ENCODE measurements at places on chromosomes 3 and 15.
A peak's percentile ranks its signal among the peaks of the same experiment; 100 is the strongest.

DNA sequence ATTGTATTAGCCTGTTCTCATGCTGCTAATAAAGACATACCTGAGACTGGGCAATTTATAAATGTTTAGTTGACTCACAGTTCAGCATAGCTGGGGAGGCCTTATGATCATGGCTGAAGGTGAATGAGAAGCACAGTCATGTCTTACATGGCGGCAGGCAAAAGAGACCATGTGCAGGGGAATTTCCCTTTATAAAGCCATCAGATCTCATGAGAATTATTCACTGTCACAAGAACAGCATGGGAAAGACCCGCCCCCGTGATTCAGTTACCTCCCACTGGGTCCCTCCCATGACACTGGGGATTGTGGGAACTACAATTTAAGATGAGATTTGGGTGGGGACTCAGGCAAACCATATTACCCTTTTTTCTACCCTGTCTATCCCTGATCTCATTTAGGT is 51.5 kb upstream of the MYZAP start:
- DNase-seq = peak; percentile 47

GRCh38 chr3:94904156-94904674 is 841.4 kb downstream of the NSUN3 start:
- DNase-seq = no peak

DNA sequence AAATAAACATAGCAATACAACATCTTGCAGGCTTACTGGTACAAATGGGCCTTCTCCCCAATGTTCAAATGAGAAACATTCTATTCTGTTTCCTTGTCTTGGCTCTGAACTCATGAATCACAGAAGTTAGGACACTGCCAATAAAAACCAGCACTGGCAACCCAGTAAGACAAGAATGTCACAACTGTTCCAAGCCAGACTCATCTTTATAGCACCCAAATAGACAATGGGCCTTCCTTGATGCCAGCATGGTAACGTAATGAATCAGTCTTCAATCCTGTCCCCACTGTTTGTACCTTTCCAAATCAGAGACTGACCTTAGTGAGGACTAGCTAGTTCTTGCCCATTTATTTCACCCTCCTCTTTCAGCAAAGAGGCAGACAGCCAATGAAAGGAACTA is 14.1 kb upstream of the RPS17 start:
- no peak for DNase-seq

DNA sequence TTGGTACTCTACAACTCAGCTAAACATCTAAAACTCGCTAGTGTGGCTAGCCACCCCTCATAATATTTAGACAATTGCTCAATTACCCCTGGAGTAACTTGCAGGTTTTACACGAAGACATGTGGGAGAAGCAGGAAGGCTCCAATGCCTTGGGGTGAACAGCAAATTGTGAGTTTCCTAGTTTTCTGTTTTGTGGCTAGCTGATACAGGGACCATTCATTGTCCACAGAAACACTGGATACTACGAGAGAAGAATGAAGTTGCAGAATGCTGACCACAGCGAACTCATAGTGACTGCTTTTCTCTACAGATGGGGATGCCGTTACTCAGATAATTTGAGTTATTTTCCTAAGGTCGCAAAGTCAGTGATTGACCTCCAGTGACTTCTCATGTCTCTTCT is 212.9 kb downstream of the P3H2 start:
- DNase-seq = no peak

DNA sequence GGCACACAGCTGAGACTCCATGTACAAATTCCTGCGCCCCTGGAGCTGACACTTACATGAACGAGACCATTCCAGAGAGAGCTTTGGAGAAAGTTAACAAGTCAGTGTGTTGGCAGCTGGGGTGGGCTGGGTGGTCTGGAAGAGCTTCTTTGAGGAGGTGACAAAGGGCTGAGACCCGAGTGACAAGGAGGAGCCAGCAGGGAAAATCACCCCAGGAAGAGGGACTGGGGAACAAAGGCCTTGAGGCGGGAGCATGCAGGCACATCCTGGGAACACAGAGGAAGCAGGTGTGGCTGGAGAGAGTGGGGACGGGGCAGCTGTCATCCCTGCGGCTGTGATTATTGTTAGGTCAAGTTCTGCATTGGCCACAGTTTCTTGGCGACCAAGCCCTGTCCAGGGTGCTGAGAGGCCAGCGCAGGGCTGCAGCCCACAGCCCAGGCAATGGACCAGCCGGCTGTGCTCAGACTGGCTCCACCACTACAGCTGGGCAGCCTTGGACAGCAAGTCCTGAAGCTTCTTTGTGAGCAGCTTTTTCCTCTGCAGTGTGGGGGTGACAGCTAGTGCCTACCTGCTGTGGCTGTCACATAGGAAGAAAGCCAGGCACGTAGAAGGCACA is 34.2 kb upstream of the PRR23E start:
- peak; percentile 67 for DNase-seq

DNA sequence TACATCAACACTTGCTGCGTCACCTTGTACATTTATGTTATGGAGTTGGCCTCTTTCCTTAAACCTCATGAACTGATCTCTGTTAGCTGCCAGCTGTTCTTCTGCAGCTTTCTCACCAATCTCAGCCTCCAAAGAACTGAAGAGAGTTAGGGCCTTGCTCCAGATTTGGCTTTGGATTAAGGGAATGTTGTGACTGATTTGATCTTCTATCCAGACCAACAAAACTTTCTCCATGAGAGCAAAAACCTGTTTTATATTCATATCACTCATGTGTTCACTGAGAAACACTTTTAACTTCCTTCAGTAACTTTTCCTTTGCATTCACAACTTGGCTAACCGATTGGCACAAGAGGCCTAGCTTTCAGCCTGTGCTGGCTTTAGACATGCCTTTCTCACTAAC is 1156.0 kb upstream of the CADM2 start:
- no peak for DNase-seq

DNA sequence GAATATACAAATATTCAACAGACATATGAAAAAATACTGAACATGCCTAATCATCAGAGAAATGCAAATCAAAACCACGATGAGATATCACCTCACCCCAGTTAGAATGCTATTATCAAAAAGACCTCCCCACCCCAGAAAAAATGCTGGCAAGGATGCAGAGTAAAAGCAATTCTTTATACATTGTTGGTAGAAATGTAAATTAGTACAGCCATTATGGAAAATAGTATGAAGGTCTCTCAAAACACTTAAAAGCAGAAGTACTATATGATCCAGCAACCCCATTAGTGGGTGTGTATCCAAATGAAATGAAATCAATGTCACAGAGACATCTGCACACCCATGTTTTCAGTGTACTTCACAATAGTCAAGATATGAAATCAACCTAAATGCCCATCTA is 308.7 kb downstream of the CHST2 start:
- DNase-seq = no peak

DNA sequence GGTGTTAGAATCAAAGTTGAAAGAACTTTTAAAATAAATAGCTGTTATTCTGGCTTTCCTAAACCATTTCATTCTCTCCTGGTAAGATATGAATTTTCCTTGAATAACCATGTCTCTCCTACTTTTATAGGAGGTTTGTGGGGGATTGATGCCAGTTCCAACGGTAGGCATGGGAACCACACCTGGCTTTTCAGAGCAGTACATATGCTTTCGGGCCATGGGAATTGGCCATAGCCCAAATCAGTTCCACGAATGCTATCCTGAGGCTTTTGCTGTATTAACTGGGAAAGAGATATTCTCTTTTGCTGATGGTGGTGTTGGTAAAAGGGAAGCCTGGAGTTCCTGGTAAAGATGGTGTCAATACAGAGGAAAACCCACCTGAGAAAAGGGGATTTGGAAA is 396.2 kb upstream of the ZNF385D start:
- DNase-seq = no peak

GRCh38 chr3:109188741-109189140 is 52.2 kb downstream of the C3orf85 start:
- peak; percentile 99 for DNase-seq

GRCh38 chr3:188554404-188554803 is 400.4 kb downstream of the LPP start:
- DNase-seq = no peak

DNA sequence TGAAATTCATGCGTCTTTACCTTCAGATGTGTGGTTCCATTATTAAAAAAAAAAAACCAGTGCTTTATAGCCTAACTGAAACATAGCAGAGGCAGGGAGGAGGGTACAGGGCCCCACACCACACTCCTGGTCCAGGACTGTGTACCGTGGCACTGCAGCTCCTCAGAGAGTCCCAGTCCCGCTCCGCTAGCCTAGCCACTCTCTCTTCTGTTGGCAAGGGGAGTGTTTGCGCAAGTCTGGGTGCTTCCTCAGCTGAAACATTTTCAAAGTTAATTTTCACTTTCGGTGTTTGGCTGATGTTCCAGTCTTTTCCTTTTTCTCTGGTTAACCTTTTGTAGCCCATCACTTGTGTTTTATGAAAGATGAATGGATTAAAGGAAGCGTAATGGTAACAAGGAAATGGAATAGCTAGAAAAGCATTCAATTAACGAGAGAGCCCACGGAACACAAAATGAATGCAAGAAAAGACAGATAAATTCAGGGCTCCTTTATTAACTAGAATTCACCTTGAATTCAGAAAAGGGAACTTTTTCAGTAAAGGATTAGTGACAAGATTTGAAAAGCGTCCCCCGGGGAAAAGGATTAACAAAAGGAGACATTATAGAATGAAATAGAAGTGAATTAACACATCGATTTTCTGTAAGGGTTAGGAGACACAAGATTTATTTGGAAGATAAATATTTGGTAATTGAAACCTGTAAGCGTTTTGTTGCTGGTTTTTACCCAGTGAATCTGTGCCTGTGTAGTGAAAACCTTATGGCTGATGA is 177.0 kb downstream of the CACNA2D3 start:
- peak; percentile 64 for DNase-seq

- DNase-seq = peak; percentile 24
These were observed 1003.5 kb downstream of the AGBL1 start for GRCh38 chr15:87083201-87083600.

- peak; percentile 36 for DNase-seq
These were observed 1.7 kb downstream of the SLMAP start for GRCh38 chr3:57757642-57758297.

DNA sequence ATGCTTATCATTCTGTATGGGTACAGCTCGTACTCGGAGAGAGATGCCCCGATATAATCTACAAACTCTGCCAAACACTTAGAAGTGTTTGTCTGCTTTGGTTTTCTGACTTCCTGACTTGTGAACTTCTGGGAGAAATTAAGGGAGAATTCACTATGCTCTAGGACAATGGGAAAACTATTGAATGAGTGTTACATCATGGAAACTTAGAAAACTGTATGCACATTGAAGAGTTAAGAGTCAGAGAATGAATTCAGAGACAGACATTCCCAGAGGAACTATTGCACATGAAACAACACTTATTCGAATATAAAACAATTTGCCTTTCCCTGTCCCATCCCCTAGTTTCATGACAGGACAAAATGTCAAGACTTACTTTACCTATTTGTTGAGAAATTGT is 57.8 kb downstream of the DTWD1 start:
- DNase-seq = no peak

- no peak for DNase-seq
These were observed 41.5 kb downstream of the HRH1 start for GRCh38 chr3:11195721-11196332.

GRCh38 chr3:60000311-60001105 is 950.7 kb upstream of the CFAP20DC start:
- no peak for DNase-seq

- no peak for DNase-seq
These were observed 22.5 kb downstream of the SLC6A20 start for GRCh38 chr3:45773714-45774449.

DNA sequence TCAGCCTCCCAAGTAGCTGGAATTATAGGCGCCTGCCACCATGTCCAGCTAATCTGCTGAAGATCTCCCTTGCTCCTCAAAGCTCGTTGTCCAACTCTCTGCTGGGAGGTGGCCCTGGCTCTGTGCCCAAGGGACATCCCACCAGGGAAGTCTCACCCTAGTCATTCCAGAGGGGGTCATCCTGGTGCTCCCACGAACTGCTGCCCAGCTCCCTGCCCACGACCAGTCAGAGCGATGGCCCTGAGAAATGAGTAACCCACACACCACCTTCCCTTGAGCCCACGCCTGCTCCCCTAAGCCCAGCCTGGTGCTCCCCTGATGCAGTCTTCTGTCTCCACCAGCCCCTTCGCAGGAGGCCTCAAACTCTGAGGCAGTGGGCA is 5.2 kb downstream of the KLHL25 start:
- no peak for DNase-seq

DNA sequence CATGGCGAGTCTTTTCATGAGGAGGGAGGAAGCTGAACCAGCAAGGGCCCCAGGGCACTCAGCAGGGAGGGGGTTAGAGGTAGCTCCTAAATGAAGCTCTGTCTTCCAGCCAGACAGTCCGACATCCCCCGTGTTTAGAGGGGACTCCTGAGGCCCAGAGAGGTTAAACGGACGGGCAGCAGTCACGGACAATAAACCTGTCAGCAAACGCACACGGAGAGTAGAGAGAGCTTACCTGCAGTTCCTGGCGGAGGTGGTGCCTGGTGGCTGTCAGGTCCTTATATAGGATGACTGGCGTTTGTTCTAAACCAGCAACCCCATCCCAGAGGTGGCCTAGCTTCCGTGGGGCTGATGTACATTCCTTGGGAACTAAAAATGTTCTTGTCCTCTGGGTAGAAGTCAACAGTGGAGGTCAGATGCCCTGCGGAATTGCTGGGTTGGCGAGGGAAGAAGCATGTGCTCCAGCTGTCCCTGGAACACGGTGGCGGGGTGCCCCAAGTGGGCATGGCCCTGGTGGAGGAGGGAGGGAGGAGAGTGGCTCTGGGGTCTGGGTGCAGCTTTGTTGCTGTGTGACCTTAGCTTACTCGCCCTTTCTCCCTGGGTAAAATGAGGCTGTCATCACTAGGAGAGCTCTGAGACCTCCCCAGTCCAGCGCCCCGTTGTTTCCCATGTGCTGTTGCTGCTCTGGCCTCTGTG is 2.1 kb downstream of the GHRL start:
- DNase-seq = no peak

DNA sequence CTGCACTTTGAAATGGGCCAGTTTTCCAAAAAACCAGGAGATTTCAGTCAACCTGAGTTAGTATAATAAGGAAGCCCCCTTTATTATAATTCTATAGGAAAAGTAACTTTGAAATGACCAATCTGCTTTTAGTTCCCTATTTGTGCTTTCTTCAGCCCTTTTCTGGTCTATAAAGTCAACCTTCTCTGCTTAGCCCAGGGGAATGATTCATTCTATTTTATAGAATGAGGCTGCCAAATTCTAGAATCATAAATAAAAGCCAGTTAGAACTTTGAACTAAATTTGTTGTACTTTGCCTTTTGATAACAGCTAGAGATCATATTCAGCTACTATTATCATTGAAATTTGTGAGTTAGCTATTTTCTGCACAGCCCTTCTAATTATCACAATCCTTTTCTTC is 24.7 kb downstream of the CIP2A start:
- DNase-seq = no peak

GRCh38 chr3:66256806-66257205 is 36.0 kb downstream of the SLC25A26 start:
- DNase-seq = no peak
